Heart left ventricle (tissue), 16 donors: ENCODE measurements at places on chromosomes 3 and 15. TPM values are rescaled to one million over a fixed set of nuclear protein-coding genes. Genes with fewer than 3 reads are reported as not detected.

GRCh38 chr3:15497964-15498363 lies 23.5 kb downstream of the COLQ start:
- DNase-seq: no peak

- DNase-seq: no peak
These were observed 20.5 kb downstream of the IFT80 start for GRCh38 chr3:160378331-160379109.

GRCh38 chr3:196600359-196600758 lies 31.9 kb downstream of the FBXO45 start:
- no peak for DNase-seq

- no peak for DNase-seq
These were observed 81.9 kb downstream of the CHL1 start for GRCh38 chr3:278300-279064.

DNA sequence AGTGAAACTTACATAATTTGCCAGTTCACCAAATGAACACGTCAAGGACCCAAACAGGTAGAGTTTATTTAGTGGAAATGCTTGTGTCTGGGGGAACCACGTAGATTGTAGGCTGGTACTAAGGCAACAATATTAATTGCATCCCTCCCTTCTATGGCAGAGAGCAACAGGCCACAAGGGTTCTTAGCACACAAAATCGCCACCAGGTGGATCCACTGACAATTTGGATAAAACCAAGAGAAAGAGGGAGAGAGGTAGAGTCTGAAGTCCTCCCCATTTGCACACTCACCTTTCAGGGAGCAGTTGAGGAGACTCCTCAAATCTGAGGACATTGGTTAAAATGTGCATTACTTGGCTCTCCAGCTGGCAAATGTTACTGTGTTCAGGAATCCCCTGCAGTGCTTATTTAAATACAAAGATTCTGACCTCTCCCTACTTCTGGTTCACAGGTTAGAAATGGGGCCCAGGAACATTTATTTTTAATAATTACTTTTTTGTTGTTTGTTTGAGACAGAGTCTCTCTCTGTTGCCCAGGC lies 181.0 kb upstream of the FEZF2 start:
- DNase-seq: no peak

DNA sequence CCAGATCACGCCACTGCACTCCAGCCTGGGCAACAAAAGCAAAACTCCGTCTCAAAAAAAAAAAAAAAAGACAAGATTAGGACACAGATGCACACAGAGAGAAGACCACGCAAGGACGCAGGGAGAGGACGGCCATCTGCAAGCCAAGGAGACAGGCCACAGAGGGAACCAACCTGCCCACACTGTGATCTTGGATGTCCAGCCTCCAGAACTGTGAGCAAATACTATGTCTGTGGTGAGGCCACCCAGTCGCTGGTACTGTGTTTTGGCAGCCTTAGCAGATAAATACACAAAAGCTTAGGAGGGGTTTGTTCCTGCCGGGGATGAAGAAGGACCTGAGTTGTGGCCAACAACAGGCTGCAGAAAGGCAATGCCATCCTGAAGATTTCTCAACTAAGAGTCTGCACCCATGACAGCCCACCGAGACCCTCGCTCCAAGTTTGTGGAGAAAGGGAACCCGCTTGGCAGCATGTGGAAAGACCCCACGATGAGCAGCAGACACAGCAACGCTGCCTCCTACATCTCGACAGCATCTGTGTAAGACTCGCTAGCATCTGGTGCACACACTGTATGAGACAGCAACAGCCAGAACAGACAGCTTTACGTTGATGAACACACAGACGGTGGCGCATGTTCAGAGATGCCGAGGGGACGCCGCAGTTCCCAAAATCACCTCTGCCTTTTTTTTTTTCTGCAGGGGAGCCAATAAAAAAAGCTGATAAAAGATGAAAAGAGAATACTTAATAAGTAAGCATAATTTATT lies 13.7 kb downstream of the CYFIP1 start:
- DNase-seq: no peak

DNA sequence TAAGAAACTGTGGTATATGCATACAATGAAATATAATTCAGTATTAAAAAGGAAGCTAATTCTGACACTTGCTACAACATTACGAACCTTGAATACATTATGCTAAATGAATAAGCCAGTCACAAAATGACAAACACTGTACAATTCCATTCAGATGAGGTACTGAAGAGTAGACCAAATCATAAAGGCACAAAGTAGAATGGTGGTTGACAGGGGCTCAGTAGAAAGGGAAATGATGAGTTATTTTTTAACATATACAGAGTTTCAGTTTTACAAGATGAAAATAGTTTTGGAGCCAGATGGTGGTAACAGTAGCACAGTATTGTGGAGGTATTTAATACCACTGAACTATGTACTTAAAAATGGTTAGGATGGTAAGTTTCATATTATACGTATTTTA lies 254.6 kb upstream of the RBMS3 start:
- DNase-seq: no peak

DNA sequence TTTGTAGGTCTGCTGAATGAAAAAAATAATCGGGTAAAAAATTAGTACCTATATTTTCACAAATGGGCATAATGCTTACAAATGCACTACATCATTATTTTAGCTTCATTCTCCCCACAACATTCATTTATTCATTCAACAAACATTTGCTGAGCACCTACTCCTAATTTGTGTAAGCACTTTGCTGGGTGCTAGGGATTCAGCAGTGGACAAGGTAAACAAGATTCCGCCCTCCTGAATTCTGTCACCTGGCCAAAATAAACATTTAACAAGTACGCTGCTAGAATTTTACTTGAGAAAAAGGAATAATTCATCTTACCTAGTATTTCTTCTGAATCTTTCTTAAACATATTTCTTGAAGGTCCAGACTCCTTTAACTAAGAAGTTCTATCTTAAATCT lies 72.1 kb downstream of the TIGIT start:
- DNase-seq: no peak

DNA sequence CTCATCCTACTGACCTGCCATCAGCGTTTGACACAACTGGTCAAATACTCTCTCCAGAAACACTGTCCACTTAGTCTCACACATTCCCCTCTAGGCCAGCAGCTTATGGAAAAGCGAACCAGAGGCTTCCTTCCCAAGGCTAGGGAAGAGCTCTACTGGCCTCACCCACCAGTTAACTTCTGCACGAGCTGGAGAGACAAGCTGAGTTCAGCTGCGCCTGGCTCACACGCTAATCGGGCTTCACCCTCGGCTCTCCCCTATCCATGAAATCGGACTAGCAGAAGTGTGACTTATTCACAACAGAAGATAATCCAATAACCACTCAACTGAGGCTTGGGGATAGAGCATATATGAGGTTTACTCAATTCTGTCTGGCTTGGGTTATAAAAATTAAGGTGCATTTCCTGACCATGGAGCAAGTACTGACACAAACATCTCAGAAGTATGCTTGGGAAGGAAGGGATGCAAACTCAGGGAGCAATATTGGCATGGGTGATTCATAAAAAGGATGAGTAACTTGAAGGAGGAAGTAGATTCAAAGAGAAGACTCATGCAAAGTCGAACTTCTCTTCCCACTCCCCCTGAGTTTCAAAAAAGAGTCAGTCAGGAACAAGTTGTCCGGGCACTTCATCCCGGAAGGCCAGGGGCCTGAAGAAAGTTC lies 73.1 kb downstream of the XXYLT1 start:
- no peak for DNase-seq

GRCh38 chr3:12230877-12231276 lies 58.0 kb upstream of the PPARG start:
- DNase-seq: no peak

DNA sequence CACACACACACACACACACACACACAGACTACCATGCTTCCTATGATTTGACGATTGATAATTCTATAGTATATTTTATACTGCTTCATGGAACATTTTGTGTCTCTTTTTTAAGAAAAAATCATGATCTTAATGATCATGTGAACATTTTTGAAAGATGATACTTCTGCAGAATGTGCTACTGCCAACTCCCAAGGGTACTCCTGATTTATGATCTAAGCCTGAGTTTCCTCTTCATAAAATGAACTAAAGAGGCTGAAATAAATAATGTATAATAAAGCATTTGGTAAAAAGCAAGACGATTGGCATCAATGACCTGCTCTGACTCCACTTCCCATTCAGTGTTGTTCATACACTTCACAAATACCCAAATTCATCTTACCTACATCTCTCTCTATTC lies 333.8 kb upstream of the RBMS3 start:
- no peak for DNase-seq

- DNase-seq: no peak
These were observed 256.4 kb upstream of the ZNF385D start for GRCh38 chr3:22007368-22007767.

- no peak for DNase-seq
These were observed 846.1 kb upstream of the CFAP20DC start for GRCh38 chr3:59895972-59896371.

DNA sequence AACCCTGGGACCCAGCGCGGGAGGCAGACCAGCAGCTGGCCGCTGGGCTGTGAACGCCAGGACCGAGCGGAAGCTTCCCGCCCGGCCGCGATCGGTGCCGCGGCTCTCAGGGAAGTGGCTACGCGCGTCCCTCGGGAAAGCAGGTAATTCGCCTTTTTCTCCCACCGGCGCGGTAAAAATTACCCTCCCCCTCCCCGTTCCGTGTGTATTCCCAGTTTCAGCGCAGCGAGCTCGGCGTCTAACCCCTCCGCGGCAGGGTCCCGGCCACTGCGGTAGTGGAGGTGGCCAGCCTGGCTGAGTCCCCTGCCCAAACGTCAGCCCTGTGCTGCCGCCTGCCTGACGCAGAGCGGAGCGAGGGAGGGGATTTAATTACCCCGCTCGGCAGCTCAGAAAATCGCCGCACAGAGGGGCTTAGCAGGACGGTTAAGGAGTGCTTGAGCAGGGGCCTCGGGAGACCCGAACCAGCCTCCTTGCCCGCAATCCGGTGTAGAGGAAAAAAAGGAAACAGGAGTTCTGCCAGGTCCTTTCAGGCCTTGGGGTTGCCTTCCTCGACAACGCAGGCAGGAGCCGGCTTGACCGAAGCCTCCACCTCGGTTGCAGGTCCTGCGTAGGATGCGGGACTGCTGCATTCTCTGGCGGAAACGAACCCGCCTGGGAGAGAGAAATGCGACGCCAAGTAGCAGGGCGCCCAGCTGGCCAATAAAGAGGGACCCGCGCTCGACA lies 2.9 kb downstream of the GATA2 start:
- peak; percentile 30 for DNase-seq

CIP2A gene
- total RNA-seq: 1.2 TPM

AMOTL2 gene
- 54.3 TPM for total RNA-seq

NPAP1 gene
- not detected for total RNA-seq
